Lung (tissue), 17 donors: ENCODE measurements at places on chromosomes 1 and 21.

GRCh38 chr1:234433563-234434285 lies 45.3 kb downstream of the TARBP1 start:
- DNase-seq, result no peak

DNA sequence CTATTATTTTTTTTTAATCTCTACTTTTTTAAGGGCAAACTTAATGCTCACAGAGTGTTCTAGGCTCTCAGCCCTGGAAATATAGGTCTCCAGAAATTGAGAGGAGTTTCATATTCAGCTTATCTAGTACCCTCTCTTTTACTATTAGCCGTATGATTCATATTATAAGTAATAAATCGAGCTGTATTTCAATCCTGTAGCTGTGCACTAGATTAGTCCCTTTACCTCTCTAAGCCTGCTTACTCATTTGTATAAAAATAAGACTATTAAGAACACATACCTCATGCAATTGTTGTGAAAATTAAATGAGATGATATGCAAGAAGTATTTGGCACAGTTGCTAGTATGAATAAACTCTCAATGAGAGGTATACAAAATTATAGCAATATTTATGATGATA lies 128.2 kb upstream of the HOOK1 start:
- no peak for DNase-seq

- no peak for DNase-seq
Measured at GRCh38 chr1:170134521-170134920, 11.2 kb upstream of the NTMT2 start.

- DNase-seq, result no peak
Measured at GRCh38 chr1:57058652-57059501, 93.1 kb upstream of the C8B start.

DNA sequence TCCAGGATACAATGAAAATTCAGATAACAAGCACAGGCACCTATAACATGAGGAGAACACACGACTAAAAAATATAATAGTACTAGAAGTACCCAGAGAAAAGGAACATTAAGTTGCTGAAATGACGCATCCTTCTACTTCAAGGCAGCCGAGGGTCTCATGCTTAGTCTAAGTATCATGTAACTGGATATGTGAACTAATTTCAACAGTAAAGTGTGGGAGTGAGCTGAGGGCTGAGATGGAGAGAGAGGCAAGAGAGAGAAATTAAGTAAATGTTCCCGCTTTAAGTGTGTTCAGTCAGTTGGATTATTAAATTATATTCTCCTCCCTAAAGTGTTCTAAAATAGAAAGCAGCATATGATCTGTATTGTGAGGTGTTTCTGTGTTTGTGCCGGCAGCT lies 152.2 kb upstream of the KRTAP19-8 start:
- no peak for DNase-seq

DNA sequence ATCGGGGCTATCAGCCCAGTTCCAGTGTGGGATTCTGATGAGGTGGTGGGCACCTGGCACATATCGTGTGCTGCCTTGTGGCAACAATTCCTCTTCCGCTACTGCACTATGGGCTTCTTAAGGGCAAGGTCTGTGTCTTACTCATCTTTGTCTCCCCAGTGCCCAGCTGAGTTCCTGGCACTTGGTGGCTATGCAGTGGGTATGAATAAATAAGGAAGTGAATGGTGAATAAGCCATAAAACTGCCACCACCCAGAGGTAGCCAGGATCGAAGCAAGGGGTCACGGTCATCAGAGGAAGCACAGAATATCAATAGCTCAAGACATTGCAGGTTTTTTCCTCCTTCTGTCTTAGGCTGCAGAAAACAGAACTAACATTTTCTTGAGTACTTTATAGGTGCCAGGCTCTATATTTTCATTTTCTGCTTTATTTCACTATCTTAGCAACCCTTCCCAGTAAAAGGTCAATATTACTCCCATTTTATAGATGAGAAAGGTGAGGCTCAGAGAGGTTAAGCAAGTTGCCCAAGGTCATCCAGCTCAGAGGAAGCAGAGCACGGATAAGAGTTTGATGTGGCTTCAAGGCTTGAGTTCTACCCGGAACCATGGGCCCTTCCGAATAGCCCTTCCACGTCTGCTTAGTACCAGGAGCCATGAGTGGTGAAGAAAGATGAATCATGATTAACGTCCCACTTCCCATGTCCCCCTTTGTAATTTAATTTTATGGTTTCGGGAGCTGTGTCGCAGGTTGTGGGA lies 10.2 kb downstream of the C1orf94 start:
- no peak for DNase-seq

DNA sequence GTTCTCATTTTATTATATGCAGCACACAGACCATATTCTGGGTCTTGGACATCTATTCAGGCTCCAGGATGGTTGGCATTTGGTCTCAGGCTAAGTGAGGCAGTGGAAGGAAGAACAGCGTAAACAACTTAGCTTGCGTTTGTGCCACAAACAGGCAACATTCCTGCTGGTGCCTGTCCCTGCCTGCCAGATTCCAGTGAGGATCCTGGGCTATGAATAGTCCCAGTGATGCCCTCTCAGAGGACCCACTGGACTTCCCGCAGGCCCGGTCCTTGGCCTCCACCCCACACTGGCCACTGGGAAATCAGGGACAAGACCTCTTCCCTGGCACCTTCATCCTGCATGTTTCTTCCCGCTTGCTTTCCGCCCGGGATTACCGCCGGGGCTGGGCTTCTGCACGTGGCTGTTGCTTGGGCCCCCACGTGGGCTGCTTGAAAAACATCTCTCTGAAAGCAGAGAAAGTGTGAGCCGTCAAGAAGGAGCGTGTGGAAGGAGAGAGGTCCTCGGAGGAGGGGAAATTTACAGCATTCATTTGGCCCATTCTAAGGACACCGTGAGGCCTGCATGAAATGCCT lies 145.1 kb upstream of the WNT4 start:
- DNase-seq, result peak; percentile 17

DNA sequence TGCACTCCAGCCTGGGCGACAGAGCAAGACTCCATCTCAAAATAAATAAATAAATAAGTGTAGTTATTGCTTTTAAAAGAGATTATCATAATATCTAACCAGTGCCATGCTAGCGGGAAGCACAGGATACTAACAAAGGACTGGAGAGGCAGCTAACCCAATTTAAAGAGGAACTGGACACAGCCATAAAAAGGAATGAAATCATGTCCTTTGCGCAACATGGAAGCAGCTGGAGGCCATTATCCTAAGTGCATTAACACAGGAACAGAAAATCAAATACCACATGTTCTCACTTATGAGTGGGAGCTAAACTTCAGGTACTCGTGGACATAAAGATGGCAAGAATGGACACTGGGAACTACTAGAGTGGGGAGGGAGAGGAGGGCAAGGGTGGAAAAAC lies 54.9 kb downstream of the TM2D1 start:
- DNase-seq, result no peak

- no peak for DNase-seq
Measured at GRCh38 chr1:219358080-219358479, 184.4 kb downstream of the LYPLAL1 start.

GRCh38 chr1:103170609-103171008 lies 62.3 kb upstream of the COL11A1 start:
- DNase-seq, result peak; percentile 21

- no peak for DNase-seq
Measured at GRCh38 chr1:237139732-237140131, 97.7 kb downstream of the RYR2 start.

- no peak for DNase-seq
Measured at GRCh38 chr1:183131166-183131565, 54.9 kb upstream of the LAMC2 start.

DNA sequence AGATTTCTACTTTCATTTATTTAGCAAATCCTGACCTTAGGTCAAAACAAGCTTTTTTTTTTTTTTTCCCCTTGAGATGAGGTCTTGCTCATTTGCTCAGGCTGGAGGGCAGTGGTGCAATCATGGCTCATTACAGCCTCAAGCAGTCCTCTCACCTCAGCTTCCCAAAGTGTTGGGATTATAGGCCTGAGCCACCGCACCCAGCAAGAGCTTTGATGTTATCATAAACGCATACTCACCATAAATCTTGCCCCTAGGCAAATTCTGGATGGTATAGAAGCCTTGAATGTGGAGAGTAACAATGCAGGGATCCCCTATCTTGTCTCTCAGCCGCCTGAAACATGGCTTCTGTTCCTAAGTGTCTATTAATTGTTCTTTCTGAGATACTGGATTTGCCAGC lies 24.8 kb upstream of the CLDN8 start:
- DNase-seq, result no peak

DNA sequence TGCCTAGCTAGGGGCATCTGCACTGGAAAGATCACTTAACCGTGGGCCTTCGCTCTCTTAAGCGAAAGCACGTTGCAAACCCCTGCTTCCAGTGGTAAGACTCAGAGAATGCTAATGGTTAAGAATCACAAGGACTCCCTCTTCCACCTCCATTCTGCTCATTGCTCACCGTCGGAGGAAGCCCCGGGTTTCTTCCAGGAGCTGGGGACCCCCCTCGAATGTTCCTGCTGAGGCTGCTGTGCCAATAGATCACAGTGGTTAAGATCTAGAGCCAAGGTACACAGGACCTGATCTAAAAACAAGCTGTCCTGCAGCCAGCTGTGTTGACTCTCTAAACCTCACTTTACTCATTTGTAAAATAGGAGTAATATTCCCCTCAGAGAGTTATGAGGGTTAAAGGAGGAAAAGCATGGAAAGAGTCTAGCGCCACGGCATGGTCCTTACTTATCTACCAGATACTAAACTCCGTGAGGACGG lies 765 bp downstream of the VAMP3 start:
- no peak for DNase-seq

GRCh38 chr1:41355761-41356160 lies 5.5 kb upstream of the FOXO6 start:
- no peak for DNase-seq

DNA sequence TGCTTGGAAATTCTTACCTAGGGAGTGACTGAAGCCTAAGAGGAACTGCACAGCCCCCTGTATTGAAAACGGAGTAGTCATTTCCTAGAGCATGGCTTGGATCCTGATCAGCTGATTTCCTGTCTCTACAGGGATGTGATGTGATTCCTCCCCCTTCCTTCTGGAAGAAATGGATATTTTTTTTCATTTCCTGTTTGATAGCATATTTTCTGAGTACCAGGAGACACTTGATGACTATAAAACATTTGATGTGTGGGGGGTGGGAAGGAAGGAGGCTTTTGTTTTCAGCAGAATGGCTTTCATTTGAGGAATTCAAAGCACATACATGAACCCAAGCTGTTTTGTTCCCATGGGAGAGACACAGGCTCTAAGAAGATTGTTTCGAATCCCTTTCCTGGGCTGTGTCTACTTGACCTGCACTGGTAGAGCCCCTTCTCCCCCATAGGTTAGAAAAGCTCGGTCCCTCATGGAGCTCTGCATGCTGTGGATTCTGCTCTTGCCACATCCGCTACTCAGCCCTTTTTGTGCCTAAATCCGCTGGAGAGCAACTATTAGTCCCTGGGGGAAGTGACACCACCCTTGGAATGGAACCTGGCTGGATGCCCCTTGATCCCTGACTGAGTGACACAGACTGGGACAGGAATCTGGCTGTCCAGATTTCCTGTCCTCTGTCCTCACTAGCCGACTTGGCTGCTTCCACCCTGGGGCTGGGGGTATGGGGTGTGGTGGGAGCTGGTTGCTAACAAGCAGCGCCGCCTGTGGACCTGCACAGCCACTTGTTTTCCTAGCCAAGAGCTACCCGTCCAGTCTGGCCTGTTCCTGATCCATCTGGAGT lies 71.8 kb upstream of the MACF1 start:
- peak; percentile 83 for DNase-seq

GRCh38 chr1:182015360-182015759 lies 46.2 kb downstream of the ZNF648 start:
- DNase-seq, result no peak

GRCh38 chr1:176102768-176103350 lies 104.2 kb downstream of the COP1 start:
- no peak for DNase-seq

- no peak for DNase-seq
Measured at GRCh38 chr1:3050603-3051002, 18.4 kb upstream of the PRDM16 start.

DNA sequence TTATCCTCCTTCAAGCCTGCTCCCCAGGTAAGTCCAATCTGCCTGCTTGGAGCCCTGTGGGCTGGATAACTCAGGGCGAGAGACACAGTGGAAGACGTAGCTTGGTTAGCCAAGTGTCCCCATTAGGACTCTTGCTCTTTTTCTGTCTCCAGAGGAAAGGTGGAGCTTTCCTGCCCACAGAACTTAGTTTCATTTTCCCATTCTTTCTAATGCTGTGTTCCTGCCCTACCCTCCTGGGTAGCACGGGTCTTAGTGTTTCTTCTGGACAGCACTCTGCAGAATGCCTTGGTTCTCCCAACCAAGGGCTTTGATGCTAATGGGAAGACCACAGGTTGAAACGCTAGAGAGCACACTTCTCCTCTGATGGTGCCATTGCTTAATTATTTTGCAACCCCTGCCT lies 92.5 kb upstream of the LRRC8D start:
- no peak for DNase-seq

DNA sequence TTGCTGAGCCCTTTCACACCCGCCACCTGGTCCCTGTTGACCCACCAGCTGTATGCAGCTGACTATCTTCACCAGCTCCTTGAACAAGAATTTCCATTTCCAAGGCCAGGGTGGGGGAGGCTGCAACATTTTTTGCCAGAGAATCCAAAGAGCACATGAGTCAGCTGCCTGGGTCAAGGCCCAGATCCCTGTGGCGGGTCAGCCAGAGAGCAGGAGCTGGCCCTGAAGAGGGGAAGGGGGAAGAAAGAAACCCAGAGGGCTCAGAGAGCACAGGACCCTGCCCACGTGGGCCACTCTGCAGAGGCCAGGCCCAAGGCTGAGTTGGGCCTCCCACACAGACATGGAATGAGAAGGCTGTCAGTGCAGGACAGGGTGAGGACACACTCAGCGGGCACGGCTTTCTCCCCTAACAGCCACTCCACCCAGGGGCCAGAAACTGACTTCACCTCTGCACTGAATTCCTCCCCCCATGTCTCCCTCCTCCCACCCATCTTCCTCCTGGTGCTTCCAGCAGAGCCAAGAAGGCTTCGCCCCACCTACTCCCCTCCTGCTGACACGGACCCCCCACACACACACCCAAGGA lies 28.9 kb downstream of the S100A6 start:
- DNase-seq, result peak; percentile 90

DNA sequence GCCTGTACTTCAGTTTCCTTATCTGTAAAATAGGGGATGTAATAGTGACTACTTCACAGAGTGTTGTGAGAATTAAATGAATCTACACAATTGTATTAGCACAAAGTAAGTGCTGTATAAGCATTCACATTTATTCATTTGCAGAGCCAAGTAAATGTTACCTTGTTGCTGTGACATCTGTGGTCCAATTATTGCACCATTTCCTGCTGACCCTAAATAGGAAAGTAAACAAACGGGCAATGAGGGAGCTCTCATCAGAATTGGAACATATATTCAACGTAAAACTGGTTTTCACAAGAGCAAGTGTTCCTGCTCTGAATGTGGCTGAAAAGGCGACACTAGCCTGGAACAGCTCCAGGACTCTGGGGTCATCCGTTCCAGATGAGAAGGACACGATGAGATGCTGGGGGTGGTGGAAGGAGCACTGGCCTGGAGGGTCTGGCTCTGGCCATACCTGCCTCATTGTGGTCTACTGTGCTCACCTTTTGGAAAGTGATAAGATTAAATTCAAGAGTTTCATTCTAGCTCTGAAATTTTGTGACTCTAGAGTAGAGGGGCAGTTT lies 34.5 kb downstream of the PROX1 start:
- DNase-seq, result peak; percentile 13
